ENCODE measurements at places on chromosomes 13 and 19.

DNA sequence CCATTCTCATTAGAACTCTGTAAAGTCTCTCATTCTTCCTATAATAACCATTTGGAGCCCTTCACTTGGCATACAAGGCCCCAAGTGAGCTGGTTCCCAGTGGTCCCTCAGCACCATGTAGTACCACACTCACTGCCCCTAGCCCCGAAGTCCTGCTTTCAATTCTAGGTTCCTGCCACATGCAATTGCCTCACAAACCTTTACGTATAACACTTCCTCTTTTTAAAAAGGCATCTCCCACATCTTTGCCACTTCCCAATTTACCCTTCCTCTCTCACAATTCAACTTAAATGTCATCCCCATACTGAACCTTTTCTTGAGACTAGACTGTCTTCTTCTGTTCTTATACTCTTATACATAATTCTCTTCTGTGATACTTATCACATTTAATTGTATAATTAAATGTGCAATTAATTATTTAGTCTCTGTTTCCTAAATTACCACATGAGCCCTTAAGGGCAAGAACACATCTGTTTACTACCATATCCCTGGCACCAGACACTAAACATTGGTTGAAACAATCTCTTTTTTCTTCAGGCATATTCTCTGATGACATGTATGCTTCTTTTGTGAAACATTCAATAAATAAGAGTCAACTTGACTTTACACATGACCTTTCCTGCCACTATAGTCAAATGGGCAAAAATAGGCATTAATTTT lies 304.0 kb downstream of the SPRY2 start:
- DNase-seq = no peak

- DNase-seq = no peak
Observed at GRCh38 chr13:50994651-50995050, 85.1 kb downstream of the RNASEH2B start.

DNA sequence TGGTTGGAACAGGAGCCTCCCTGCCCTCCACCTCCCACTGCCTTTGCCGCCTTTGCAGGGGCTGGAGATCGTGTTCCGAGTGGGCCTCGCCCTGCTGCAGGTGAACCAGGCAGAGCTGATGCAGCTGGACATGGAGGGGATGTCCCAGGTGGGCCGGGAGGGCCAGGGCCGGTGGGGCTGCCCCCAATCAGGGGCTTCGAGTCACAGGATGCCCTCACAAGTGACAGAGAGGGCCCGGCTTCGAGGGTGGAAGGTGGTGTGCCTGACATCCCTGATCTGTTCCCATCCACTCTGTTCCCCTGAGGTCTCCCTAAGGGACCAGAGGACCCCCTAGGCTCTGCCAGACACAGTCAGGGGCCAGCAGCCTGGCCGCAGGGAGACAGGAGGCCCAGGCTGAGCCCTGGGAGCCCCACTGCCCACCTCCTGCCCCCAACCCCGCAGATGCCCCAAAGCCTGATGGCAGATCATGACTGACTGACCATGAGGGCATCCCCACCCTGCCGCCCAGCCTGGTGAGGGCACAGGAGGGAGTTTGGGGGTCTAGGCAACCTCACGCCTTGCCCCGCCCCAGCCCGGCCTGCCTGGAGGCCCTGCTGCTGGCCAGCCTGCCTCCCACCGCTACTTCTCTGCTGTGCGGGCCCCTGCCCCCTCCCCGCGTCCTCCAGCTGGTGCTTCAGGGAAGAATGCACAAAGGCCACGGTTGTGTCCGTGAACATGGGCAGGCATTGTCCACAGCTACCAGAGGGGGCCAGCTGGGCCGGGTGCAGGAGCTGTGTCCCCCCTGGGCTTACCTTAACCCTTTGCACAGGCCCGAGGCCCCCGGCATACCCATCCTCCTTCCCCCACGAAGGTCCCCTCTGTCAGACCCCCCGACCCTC lies 21.8 kb downstream of the EVI5L start:
- no peak for DNase-seq

GRCh38 chr13:75258159-75258782 lies 223.7 kb downstream of the TBC1D4 start:
- DNase-seq = no peak

GRCh38 chr13:91988331-91988730 lies 589.9 kb downstream of the GPC5 start:
- no peak for DNase-seq

- no peak for DNase-seq
Observed at GRCh38 chr13:42221121-42221765, 50.7 kb upstream of the AKAP11 start.

GRCh38 chr19:48283908-48284307 lies 14.0 kb downstream of the ZNF114 start:
- no peak for DNase-seq

DNA sequence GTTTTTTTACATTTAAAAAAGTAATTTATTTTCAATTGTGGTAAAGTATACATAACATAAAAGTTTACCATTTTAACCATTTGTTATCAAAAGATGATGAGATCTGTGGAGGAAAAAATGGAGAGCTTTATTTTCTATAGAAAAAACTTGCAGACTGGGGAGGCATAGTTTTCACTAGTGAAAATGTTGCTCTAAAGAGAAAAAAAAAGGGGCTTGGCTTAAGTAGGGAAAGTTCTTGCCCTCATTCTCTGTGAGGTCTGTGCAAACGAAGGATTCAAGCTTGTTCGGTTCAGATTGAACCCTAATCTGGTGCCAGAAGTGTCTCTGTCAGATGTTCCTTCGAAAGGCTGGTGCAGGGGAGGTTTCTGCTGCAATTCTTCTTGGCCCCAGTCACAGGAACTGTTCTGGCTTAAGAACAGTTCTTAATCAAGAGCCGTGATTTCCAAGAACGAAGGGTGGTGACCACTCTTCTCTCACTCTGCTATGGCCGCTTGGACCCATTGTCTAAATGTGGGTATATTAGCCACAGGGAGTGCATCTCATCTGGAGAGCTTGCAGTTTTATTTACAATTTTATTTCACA lies 42.1 kb downstream of the PCCA start:
- DNase-seq = no peak

DNA sequence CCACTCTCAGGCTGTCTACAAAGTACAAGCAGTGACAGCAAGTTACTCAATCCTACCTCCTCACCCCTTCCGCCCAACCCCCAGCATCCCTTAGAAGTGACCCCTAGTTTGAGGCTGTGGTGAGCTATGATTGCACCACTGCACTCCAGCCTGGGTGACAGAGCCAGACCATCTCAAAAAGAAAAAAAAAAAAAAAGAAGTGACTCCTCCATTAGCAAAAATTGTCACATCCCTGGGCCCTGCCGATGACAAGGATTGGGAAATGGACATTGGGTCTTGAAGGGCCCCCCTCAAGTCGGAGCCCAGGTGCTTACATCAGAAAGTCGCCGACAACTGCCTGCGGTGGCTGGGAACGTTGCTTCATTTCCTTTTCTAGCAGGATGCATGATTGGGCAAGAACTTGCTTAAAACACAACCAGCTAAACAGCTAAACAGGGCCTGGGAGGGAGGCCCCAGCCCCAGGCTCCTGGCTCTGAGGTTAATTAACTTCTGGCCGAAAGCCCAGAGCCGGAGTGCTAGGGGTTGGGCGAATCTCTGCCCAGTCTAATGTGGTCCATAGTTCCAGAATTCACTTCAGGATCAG lies 15.3 kb downstream of the RAB3D start:
- no peak for DNase-seq

DNA sequence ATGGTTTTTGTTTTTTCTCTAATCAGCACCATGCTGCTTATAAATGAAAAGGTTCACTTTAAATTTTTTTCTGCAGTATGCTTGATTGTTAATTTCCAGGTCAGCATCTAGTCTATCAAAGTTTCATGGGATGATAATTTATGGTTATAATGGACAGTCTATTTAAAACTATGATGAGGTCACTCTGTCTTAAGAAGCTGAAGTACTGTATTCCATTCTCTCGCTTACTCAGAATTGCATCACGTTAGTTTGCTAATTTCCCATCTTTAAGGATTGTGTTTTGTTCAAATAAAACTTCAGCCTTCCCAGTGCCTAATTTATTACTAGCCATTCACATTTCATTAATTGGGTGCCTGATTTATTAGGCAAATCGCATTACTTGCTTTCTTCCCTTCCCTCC lies 94.3 kb downstream of the GPC6 start:
- no peak for DNase-seq

DNA sequence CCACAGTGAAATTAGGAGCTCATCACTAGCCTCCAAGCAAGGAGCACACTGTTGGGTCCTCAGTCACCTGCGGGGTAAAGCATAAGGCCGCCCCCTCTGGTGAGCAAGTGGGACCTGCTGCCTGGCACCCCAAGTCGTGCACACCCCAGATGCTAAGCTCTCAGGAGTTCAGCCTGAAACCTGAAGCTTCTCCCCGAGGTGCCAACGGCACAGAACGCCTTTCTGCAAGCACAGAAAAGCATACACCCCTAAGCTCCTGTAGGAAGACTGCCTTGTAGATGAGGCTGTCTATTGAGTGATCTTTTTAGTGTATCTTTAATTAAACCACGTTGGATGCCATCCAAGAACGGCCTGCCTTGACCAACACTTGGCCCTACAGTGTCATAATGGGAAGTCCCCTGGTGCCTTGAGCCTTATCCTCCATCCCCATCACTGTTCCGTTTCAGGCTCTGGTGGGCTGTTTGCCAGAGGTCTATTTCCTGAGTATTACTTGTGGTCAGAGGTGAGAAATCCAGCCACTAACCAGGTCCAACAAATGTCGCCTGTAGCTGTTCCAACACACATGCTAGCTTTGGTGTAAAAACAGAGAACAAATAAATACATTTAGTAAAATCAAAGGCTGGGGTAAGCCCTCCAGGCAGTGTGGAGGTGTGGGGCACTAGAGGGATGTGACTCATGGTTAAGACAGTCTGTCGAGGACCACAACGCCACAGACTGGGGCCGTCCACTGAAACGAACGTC lies 44.8 kb downstream of the C13orf42 start:
- no peak for DNase-seq

GRCh38 chr19:54024660-54025059 lies 33.2 kb downstream of the CACNG6 start:
- DNase-seq = no peak

GRCh38 chr19:17686023-17686521 lies 2.1 kb downstream of the UNC13A start:
- DNase-seq = no peak

DNA sequence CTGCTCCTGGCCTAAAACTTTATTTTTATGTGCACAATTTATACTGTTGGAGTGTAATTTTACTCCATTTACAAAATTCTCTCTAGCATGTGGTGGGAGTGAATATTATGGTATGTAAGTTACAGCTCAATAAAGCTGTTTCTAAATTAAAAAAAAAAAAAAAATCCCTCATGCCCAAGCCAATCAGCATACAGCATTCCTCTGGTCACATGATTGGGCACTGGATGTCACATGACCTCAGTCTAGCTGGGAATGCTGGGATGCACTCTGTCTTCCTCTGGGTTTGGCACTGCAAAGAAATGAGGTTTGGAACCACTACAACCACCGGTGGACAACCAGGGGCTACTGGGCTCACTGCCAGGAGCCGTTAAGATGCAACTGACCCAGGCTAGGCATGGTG lies 67.6 kb downstream of the ZNF557 start:
- no peak for DNase-seq

DNA sequence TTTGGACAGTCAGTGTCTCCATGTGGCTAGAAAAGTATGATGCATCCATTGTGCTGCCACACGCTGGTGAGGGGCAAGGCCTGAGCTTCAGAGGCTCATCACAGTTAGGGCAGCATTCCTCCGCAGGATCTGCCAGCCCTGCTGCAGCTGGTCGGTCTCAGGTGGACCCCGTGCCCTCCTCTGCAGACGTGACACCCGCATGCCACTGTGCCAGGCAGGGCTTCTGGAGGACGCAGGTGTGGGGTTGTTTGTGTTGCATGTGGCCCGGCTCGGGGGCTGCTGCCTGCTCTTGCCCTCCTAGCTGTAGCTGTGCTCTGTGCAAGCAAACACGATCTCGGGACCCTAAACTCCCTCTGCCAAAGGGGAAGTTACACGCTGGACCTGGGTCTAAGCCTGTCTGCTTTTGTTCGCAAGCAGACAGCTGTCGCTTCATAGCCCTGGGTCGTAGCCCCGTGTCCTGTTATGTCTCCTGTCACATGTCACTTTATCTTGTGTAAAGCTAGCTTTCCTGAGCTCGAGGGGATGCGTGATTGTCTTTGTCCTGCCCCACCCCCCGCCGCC lies 45.3 kb downstream of the SLC7A9 start:
- no peak for DNase-seq

DNA sequence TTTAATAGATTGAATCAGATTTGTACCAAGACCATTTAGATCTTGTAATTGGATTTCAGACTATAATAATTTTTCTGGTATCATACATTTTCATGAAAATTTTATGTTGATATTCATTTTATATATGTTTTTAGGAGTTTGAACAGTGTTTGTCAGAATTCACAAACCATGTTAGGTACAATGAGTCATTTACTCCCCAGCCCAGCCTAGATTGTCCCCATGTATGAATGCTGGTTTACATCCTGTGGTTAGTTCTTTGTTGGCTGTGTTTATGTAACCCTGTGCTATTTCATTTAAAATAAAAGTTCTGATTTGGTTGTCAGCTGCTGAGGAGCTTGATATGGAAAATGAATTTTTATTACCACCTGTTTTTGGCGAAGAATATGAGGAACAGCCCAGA lies 96.7 kb downstream of the GJA3 start:
- DNase-seq = no peak

DNA sequence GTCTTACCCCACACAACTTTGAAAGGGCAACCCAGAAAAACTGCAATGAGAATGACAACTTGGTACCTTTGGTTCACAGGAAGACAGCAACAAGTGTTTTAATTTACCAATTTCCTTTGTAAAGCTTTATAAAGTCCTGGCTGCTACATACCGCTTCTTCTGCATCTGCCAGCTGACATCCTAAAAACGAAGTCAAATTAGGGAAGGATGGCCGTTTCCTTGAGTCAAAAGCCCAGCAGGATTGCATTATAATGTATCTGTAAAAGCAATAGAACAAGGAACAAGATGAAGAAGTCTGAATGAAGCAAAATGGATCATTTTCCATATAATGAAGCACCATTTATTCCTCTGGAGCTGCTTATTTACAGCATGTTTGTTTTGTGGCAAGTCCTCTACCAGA lies 25.8 kb upstream of the URAD start:
- no peak for DNase-seq

DNA sequence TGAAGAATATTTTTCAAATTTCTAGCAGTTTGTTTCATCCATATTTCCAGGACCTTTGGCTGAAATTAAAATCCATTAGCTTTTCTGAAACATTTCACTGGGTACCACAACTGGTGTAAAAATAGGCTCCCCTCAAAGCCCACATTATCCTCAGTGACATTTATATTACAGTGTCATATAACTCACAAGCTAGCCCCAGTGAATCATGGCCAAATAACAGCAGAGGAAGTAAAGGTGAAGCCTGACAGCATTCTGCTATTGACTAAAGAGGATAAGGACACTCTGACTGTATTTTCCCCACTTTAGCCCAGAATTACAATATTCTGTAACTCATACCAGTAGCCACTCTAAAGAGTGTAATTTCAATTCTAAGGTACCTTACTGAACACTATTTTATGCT lies 21.9 kb downstream of the KCTD12 start:
- DNase-seq = no peak

GRCh38 chr13:36026531-36026930 lies 104.7 kb downstream of the DCLK1 start:
- no peak for DNase-seq

Data from stimulated activated CD4-positive, alpha-beta T cell treated with anti-CD3 and anti-CD28 coated beads, TNF-alpha, amount 100 ng/mL, for 24 hours (primary cell).